ENCODE measurements at places on chromosomes 2 and 18.

DNA sequence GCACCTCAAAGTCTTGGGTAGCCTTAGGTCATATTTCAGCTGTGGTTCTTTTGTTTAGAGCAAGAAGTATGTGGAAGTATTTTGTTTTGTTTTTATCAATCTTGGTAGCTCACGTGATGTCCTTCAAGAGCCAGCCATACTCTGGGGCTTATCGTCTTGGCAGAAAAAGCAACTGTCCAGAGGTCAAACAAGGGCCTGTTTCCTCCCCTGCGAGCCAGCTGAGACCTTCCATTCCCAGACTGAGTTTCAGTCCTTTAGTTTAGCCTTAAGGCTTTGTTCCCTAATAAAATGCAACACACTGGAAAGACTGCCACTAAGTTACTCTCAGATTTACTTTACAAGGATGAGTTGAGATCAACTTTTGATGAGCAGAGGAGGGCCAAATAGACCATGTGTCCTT lies 63.5 kb downstream of the TXNL1 start:
- peak; percentile 31 for DNase-seq

- peak; percentile 95 for DNase-seq
These were observed 96.4 kb downstream of the RTP5 start for GRCh38 chr2:241965931-241966412.

DNA sequence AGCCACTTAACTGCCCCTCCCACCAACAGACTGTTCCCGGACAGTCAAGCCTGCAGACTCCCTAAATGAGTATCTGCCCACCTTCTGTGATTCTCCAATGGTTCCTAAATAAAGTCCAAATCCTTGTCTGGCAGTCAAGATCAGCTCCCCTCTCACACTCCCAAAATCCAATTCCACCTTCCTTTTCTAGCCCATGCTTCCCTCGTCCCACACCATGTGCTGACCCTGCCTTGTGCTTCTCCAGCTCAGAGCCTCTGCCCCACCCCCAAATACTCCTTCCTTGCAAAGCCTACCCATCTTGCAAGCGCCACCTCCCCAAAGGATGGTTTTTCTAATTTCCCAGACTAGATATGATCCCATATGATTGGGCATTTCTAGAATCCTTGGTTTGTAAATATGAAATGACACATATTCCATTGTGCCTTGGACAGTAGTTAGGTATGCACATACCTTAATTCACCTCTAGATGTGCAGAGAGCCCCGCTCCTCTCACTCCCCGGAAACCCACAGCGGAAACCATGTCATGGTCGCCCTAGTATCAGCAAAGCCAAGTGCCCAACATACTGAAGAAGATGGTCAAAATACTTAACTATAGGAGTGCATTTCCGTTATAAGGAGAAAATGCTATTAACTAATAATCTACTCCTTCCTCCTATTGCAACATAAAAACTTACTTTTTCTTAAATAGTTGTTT lies 97.2 kb downstream of the KCTD1 start:
- no peak for DNase-seq

DNA sequence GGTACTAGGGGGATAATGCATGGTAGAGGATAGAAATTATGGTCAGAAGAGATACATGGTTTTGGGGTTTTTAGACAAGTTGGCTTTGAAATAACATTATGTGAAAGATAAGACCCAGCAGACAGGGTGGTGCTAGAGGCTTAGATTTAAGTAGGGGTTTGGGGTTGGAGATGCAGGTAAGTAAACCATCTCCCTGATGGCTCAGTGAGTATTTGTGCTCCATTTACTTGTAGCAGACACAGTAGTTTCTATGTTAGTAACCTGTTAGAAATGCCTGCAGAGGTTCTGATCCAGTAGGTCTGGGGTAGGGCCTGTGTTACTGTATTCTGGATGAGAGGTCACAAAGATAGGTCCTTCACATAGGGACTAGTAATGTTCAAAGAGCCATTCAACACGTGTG lies 13.7 kb downstream of the WDR43 start:
- DNase-seq: no peak

GRCh38 chr18:3525870-3526420 lies 76.0 kb downstream of the TGIF1 start:
- DNase-seq: no peak

DNA sequence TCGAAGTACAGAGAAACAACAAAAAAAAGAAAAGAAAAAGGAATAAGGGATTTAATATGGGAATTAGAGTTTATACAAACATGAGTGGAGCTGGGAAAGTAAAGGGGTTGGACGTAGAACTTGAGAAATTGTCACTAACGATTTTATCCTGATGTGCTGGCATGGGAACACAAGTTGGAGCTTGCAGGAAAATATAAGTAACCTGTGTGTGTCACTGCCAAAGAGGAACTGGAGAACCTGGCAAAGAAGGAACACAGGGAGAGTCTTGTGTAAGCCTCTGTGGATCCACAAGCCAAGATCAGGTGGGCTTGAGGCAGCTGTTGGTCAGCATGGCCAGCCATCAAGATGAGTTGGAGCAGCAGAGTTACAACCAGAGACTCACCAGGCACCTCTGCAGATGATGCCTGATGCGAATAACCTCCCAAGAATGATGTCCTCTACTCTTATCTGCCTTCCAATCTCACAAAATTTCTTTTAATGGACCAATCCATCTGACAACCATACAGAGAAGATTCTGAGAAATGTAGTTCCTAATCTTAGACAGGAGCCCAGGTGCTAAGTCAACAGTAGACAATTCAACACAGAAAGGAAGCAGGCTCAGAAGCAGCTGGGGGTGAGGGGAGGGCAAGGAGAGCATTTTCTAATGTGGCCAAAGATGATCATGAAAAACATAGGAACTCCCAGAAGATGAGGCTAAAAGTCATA lies 77.0 kb upstream of the SPOPL start:
- DNase-seq: no peak

DNA sequence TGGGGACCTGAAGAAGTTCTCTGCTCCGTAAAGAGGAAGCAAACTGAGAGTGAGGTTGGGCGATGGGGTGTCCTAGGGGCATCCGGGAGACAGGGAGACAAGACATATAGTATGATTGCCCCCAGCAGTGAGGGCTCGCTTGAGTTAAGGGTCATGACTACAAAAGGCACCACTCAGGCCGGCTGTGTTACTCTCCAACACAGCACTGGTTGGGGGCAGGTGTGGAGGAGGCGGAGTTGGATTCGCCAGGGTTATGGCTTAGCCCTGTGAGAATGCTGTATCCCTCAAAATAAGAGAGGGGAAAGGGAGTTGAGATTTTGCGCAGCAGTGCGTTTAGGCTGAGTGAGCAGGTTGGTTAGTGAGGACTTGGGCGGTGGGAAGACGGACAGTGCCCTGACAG lies 12.0 kb downstream of the DYSF start:
- DNase-seq: no peak

- DNase-seq: no peak
These were observed 43.2 kb downstream of the CCDC138 start for GRCh38 chr2:108829578-108830310.

- peak; percentile 47 for DNase-seq
These were observed 270.6 kb upstream of the MMADHC start for GRCh38 chr2:149858216-149858615.

GRCh38 chr18:43314941-43315340 lies 37.7 kb upstream of the SYT4 start:
- DNase-seq: peak; percentile 40

GRCh38 chr18:73414598-73414997 lies 546.8 kb upstream of the NETO1 start:
- DNase-seq: peak; percentile 8

All from fibroblast of lung (primary cell).